ENCODE measurements at places on chromosomes 5 and 9.

GRCh38 chr5:95712347-95712958, 18.7 kb upstream of the RHOBTB3 start:
- DNase-seq = no peak

GRCh38 chr9:87830446-87830845, 52.2 kb upstream of the SPATA31E1 start:
- DNase-seq = no peak

GRCh38 chr5:68542207-68542606, 326.7 kb downstream of the PIK3R1 start:
- DNase-seq = no peak

DNA sequence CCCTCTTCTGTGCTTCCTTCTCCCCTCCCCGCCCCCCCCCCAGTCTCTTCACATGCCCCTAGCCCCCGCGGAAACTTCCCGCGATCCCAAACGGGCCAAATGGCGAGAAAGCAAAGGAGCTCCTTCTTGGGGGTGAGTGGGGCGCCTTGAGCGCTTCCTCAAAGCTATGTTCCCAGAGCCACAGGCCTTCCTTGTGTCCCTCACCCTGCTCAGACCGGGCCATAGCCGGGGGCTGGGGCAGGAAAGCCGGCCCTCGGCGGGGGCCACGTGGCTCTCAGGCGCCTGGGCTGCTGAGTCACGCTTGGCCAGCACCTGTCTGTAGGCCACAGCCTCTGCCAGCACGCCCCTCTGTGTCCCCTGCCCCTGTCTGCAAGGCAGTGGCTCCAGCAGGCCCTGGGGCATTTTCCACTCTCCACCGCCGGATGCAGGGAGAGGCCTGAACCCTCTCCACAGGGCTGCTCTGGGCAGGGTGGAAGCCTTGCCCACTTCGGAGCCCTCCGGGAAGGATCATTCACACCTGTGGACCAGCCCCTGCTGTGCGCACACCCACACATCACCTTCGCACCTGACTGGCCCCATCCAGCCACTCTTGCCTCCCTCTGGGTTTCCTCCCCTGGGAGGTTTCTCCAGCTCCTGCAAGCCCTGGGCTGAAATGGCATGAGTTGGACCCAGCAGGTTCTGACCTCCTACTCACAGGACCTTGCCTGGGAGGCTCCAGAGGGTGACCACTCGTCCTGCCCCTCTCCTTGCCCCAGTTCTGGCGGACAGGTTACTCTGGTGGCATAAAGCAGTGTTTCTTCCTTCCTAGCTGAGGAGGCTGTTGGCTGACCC, 1.2 kb upstream of the SQSTM1 start:
- peak; percentile 45 for DNase-seq

DNA sequence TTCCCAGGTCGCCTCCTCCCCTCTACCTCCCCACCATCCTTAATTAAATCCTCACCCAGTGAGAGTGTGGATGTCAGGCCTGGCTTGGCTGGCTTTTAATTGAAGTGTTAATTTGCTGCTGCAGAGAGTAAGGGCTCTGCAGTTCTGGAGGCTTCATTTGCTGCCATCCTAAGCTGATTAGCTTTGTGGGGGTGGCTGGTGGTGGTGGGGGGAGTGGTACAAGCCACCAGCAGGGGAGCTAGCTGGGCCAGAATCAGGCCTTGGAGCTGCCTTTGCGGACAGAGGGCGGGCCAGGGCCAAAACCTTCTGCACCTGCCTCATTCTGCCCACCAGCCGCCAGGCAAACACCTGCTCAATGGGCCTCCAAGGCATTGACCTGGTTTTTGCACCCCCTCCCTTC, 26.8 kb upstream of the TIFAB start:
- DNase-seq = no peak

- no peak for DNase-seq
Measured at GRCh38 chr9:17481565-17481964, 97.3 kb upstream of the SH3GL2 start.

DNA sequence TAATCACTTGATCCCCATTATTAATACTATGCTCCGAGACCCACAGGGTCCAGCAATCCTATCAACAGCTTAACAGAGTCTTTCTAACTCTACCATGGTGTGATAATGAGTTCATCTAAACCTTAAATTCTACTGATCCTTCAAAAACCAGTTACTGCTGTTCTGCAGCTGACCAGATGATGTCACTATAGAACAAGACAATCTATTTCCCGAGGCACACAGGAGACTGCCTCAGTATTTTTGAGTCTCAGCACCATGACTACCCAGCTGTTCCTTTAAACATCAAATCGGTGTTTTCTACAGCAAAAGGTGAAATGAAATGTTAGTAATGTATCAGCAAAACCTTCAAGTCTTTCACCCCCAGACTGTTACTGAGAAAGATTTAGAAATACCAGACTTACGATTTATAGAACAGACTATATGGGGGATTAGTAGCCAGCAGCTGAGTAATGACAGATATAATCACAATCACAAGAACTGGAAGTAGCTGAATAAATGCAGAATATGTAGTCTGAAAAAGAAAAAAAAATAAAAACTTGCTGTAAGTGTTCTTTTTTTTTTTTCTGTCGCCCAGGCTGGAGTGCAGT, 16.9 kb downstream of the DNAJC18 start:
- DNase-seq = peak; percentile 59

- no peak for DNase-seq
Measured at GRCh38 chr5:58040044-58040443, 419.8 kb downstream of the PLK2 start.

GRCh38 chr5:40021007-40021406, 596.2 kb upstream of the DAB2 start:
- no peak for DNase-seq

- DNase-seq = no peak
Measured at GRCh38 chr5:110103081-110103480, 413.4 kb downstream of the MAN2A1 start.

- no peak for DNase-seq
Measured at GRCh38 chr9:14563902-14564624, 129.2 kb downstream of the ZDHHC21 start.

- peak; percentile 50 for DNase-seq
Measured at GRCh38 chr9:19471737-19472648, 63.2 kb downstream of the ACER2 start.

- no peak for DNase-seq
Measured at GRCh38 chr9:109422641-109423040, 75.5 kb downstream of the PTPN3 start.

DNA sequence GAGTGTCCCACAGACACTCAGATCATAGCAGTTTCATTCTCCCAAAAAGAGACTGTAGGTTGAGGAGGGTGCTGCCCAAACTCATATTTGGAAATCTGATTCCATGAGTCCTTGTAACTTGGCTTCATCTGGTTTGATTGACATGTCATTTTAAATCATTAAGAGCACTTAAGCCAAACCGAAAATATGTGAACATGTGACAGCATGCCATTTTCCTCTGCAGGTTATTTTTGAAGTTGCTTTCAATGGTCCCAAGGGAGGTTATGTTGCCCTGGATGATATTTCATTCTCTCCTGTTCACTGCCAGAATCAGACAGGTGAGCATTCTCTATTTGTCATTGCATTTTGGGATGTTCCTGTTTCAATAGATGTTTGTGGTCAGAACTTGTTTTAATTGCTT, 87.6 kb downstream of the MAMDC2 start:
- DNase-seq = no peak

DNA sequence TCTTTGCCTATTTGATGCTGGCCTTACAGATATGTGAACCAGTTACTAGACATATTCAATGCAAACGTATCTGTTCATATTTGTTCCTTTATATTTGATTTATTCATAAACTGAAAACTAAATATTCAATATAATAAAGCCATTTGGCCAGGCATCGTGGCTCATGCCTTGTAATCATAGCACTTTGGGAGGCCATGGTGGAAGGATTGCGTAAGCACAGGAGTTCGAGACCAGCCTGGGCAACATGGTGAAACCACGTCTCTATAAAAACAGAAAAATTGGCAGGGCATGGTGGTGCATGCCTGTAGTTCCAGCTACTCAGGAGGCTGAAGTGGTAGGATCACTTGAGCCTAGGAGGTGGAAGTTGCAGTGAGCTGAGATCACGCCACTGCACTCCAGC, 49.2 kb upstream of the CTNNAL1 start:
- no peak for DNase-seq

DNA sequence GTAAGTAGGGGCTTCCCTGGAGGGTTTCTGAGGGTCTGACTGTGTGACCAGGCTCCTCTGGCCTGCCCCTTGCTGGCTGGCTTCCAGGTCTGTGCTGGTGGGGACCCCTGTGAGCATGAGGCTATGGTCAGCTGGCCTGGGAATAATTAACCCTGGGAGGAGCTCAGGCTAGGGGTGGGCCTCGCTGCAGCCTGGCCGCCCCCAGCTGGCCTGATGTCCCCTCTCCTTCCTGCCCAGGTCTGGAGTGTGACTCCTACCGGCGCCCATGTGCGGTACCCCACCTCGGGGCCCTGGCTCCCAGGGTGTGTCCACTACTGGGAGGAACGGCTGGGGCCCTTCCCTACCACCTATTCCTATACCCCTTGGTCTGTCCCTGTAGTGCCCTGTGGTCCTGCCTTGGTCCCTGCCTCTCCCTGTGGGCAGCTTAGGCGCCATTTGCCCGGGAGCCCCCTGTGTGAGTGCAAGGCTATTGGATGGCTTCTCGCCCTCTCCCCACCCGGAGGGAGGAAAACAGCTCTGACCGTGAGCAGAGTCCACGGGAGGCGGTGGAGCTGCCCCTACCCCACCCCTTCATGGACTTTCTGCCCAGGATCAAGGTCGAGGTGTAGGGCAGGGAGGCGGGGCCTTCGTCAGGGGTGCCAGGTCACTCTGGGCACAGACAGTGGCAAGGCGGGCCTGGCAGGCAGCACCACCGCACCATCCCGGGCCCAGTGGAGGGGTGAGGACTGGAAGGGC, 9.4 kb downstream of the RXRA start:
- no peak for DNase-seq

DNA sequence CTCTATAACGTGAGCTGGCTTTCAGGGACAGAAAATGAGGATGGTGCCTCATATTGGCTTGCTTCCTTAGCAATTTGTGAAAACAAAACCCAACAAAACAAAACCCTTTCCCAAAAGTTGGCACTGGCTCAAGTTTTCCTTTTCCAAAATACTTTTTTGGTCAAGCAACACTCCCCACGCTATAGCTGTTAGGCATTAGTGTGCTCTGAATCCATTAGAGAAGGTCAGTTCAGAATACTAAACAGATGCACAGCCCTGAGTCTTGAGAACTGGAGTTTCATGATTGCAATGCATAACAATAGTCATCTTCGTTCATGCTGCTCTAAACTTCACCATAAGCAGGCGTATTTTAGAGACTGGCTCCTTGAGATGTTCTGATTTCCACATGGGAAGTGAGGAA, 172.0 kb upstream of the KLF9 start:
- DNase-seq = no peak

GRCh38 chr5:178213003-178213461, 8.7 kb downstream of the HNRNPAB start:
- DNase-seq = no peak

DNA sequence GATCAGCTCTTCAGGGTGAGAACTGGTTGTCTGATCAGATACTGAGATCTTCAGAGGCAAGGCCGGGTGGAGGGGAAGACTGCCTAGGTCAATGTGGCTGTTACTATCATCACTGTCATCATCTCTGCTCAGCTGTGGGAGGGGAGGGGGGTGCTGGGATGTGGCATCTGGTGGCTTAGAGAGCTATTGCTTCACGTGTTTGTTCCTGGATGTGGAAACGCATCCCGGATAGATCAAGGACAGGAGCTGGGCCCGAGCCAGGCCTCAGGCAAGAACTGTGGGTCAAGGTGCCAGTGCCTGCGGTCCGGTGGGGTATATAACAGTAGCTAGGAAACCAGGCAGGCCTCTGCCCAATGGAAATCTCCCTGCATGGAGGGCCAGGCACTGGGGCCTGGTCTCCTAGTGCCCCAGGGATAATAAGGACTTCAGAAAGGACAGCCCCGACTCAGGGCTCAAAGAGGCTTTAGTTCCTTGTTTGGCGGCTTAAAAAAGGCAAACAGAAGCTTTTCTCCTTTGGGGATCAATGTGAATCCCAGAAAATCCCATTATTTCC, 30.3 kb upstream of the TIFAB start:
- no peak for DNase-seq

DNA sequence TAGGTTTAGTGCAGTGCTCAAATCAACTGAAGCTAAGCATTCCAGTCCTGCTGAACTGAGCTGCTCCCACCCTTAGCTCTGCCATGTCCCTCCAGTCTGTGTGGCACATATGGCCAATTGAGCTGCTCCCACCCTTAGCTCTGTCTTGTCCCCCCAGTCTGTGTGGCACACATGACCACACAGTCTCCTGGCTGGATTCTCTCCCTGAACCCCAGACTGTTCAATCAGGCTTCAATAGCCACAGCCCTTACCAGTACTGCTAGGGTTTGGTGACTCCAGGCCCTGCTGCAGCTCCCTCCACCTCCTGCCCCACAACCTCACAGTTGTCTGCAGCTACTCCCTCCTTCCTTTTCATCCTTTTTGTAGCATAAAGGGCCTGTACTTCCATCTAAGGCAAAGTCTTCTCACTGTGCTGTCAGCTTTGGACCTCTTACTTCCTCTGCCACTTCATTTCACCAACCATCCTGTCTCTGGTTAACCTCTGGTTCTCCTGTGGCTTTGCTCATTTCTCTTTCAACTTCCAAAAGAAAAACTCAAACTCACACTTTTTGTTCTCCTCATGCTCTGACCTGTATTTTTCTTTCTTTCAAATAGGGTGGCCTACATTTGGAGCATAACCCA, 50.8 kb downstream of the ADAMTS12 start:
- no peak for DNase-seq

DNA sequence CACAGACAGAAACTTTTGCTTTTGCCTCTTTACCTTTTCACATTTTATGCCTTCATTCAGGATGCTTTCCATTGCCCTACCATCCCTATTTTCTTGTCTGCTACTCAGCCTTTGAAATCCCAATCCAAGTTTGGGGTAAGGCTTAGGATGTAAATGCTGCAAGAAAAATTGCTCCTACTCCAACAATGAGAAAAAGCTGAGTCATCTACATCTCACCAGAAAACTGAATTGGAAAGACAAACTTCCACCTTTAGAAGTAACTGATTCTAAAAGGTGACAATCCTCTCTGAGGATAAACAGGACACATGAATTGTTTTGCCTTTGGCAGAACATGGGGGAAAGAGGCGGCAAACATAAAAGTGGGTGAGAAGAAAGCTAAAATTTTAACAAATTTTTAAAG, 295.6 kb downstream of the NR2F1-AS1 start:
- no peak for DNase-seq

DNA sequence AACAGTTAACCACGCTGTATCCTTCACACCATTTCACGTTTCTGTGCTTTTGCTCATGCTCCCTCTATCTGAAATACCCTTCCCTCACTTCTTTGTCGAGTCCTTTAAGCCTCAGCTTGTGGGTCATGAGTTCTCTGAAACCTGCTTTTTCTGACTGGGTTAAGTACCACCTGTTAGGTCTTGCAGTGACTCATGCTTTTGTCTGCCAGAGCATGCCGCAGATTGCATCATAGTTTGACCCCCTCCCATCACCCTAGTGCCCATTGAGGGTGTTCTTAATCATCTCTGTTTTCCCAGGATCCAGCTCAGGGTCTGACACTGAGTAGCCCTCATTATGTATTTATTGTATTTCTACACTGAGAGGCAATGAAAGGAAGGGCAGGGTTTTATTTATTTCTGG, 190.2 kb downstream of the ASTN2 start:
- no peak for DNase-seq

DNA sequence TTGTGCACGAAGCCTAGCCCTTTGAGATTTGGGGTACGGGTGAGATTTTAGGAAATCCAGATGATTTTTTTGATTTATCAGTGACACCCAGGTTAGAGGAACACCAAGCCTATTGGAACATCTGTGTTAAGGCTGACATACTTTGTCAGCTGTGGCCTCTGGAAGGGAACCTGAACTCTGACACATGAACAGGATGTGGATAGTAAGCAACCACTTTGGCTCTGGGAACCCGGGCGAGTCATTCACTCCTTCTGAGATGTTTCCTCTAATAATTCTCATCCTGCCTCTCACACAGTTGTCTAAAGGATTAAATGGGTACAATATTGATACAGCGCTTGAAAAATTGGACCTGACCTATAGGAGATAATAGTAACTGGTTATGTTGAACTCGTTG, 67.8 kb downstream of the FGF1 start:
- peak; percentile 37 for DNase-seq

Measured in activated CD4-positive, alpha-beta memory T cell treated with anti-CD3 and anti-CD28 coated beads, Interleukin-2, amount 10 ng/mL, durations not matched to agents 7 days and 5 days (primary cell).